ENCODE measurements at places on chromosomes 5 and 9. TPM values are rescaled to one million over a fixed set of nuclear protein-coding genes. Genes with fewer than 3 reads are reported as not detected.

ADGRV1 gene
- total RNA-seq = 10.6 TPM

ACSL6 gene
- 0.49 TPM for total RNA-seq

GTF2H2 gene
- 10.8 TPM for total RNA-seq

PCDHA11 gene
- not detected for total RNA-seq

FOXD4L3 gene
- total RNA-seq = 0.49 TPM

LHX6 gene
- total RNA-seq = 8.1 TPM

DOCK2 gene
- 18.2 TPM for total RNA-seq

SLC1A1 gene
- 1.5 TPM for total RNA-seq

OR1Q1 gene
- total RNA-seq = not detected

SPATA31D4 gene
- total RNA-seq = not detected

PLEKHG4B gene
- total RNA-seq = 0.74 TPM

ITK gene
- 15.7 TPM for total RNA-seq

MVB12B gene
- total RNA-seq = 16.5 TPM

MYMK gene
- not detected for total RNA-seq

FGD3 gene
- 19.9 TPM for total RNA-seq

Data from vagina (tissue), 2 donors.